Fibroblast of skin of left quadriceps (primary cell): ENCODE measurements at places on chromosomes 12 and 14.
A peak's percentile ranks its signal among the peaks of the same experiment; 100 is the strongest.

DNA sequence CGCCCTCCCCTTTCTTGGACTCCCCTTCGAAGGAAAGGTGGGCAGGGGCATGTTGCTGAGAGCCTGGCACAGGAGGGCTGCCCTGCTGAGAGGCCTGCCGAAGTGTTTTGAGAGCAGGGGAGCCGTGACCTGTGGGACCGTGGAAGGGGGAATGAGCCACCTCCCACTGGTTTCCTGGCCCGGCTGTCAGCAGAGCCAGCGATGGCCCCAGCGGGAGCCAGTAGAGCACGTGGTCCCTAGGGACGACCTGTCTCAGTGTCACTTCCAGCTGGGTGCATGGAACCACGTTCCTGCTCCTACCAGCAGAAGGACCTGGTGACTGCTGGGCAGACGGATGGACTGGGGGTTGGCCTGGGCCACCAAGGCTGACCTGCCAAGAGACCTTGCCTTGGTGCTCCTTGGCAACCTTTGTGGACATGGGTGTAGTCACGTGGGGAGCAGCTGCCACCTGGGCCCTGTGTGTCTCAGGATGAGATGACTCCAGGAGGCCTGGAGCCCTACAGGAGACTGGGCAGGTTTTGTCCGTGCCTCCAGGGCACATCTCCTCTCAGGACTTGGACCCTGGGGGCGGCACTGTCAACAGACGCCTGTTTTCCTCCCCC is 34.6 kb downstream of the BEGAIN start:
- no peak for DNase-seq

GRCh38 chr12:56040963-56041551 is 661 bp upstream of the RPS26 start:
- DNase-seq, result no peak

GRCh38 chr14:39025250-39025809 is 77.7 kb downstream of the SEC23A start:
- DNase-seq, result no peak

DNA sequence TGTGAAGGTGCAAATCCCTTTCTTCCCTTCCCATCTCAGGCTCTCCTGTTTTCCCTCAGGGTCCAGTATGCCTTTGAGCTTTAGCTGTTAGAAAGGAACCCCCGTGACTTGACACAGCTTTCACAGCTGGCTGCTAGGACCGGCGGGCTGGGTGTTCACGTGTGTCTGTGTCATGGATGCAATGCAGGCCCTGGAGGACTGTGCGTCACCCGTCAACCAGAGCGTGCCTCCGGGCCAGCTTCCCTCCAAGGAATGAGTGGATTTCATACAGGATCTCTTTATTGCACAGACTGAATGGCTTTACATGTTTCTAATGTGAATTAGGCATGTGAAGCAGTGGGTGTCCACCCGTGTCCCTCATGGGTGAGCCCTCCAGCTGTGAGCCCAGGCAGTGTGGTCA is 77.4 kb downstream of the AACS start:
- DNase-seq, result no peak

- peak; percentile 42 for DNase-seq
These were observed 146.8 kb downstream of the CHST11 start for GRCh38 chr12:104603545-104603973.
